ENCODE measurements at places on chromosomes 12 and 14.

DNA sequence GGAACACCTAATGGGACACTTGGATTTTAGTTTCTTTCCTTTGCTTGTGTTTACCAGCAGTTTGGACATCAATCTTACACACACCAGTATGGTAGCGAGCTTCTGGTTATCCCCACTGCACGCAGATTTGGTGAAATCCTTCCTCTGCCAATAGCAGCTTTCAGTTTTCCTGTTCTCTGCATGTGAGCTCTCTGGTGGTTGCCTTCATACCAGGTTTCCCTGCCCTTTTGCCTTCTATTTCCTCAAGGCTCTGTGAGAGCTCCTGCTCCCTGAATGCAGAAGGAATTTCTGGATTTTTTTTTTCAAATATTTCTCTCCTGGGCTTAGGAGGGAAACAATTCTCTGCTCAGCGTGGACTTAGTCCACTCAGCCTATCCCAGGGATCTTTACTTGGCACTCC is 93.0 kb upstream of the CCDC91 start:
- no peak for DNase-seq

DNA sequence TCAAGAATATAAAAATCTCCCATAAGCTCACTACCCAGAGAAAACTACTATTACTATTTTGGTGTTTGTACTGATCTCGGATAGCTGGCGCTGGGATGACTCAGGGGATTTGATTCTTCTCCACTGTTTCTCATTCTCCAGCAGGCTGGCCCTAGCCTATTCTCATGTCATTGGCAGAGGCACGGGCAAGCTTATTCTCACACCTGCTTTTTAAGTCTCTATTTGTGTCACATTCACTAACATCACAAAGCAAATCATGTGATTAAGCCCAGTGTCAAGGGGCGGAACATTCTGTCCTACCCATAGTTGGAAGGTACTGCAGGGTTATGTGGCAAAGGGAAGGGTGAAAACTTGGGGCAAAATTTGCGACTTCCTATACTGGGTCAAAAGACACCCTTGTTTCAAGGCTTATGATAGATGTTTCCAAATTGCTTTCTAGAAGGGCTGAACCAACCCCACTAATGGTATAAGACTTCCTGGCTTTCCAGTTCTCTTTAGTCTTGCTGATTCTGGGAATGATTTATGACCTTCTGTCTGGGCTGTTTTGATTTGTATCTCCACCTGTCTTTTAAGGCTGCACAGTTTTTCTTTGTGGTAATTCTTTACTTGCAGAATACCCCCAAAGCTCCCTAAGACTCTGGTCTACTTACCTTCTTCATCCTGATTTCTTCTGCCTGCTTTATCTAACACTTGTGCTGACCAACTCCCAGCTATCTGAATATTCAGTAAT is 406.4 kb downstream of the NRXN3 start:
- no peak for DNase-seq

GRCh38 chr12:119751961-119752360 is 84.0 kb downstream of the PRKAB1 start:
- DNase-seq, result no peak

- DNase-seq, result peak; percentile 27
These were observed 254.7 kb downstream of the IPO8 start for GRCh38 chr12:30440826-30441602.

DNA sequence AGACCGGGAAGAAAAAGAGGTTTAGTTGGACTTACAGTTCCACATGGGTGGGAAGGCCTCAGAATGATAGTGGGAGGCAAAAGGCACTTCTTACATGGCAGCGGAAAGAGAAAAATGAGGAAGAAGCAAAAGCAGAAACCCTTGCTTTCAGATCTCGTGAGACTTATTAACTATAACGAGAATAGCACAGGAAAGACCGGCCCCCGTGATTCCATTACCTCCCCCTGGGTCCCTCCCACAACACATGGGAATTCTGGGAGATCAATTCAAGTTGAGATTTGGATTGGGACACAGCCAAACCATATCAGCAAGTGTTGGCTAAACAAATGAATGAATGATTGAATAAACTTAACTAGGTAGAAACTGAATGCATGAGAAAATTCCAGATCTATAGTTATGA is 85.3 kb upstream of the PARP11 start:
- DNase-seq, result no peak

DNA sequence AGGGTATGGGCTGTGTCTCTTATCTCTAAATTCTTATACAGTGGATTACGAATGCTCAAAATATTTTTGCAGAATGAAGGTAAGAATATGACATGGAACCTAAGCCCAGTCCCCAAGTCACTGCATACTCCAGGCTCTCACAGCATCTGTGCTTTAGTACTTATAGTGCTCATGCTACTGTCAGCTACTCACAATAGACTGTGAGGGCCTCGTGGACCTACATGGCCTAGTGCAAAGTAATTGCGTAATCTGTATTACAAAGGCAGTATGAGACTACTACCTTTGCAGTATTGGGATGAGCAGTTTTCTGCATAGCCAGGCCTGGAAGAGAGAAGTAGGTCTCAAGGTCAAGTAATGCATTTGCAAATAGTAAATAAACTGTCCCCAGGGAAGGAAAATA is 27.9 kb downstream of the VWF start:
- DNase-seq, result no peak

All from IMR-90 (cell line).